ENCODE measurements at places on chromosomes 2 and 18.

GRCh38 chr2:85797921-85798320, 44.1 kb downstream of the ATOH8 start:
- no peak for DNase-seq

- no peak for DNase-seq
These were observed 98.4 kb upstream of the RNF152 start for GRCh38 chr18:61991201-61991600.

GRCh38 chr2:9556121-9556743, 602 bp upstream of the ADAM17 start:
- no peak for DNase-seq

- no peak for DNase-seq
These were observed 11.9 kb upstream of the APCDD1 start for GRCh38 chr18:10442551-10442971.

DNA sequence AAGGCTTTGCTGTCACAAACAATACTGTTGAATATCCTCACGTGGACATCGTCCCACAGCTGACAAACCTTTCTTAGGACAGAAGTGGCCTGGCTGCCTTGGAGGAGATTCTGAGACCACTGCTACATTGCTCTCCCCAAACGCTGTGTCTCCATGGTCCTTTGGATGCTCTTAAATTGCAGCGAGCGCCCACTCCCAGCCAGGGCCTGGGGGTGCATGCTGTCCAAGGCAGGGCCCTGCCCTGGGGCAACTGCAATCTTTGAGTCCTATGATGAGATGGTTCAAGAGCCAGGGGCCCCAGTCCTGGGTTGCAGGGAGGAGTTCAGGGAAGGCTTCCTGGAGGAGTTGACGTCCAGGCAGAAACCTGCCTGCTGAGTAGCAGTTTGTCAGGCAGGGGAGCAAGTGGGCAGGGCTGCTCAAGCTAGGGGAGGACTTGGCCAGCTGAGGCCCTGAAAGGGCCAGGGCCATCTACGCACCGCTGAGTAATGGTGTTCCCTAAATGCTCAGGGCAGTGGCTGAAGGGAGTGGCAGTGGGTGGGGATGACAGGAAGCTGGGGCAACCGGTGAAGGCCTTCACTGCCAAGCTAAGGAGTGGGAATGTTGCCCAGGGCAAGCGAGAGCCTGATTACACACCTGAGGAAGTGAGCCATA, 10.8 kb upstream of the SDC1 start:
- DNase-seq, result no peak

- DNase-seq, result no peak
These were observed 238.5 kb downstream of the ALPK2 start for GRCh38 chr18:58390399-58390798.

GRCh38 chr2:9328931-9329330, 94.4 kb downstream of the ITGB1BP1 start:
- no peak for DNase-seq

GRCh38 chr2:23658466-23658942, 268.4 kb downstream of the ATAD2B start:
- DNase-seq, result peak; percentile 43

DNA sequence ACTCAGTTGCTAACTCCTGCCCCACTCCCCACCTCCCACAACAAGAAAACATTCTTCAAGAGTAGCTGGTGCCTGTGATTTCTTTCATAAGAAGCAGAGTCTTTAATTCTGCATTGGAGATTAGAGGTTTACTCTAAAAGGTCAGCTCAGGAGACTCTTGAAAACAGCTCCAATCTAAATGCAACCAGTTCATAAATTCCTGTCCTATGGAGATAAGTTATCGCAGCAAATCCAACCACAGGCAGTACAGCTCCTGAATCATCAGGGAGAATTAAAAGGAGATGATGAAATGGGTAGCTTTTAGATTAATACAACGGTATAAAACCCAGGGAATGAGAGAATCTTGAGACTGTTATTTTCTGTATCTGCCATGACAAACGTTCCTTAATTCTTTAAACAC, 130.7 kb downstream of the SOCS6 start:
- DNase-seq, result no peak

GRCh38 chr2:172735582-172736423, at the start of gene RAPGEF4:
TSS of gene RAPGEF4 (plus strand) at chr2:172735845. CDS start at chr2:172735984, 139 bp downstream.
- no peak for DNase-seq

GRCh38 chr18:23032030-23032582, 99.0 kb downstream of the RBBP8 start:
- DNase-seq, result no peak

DNA sequence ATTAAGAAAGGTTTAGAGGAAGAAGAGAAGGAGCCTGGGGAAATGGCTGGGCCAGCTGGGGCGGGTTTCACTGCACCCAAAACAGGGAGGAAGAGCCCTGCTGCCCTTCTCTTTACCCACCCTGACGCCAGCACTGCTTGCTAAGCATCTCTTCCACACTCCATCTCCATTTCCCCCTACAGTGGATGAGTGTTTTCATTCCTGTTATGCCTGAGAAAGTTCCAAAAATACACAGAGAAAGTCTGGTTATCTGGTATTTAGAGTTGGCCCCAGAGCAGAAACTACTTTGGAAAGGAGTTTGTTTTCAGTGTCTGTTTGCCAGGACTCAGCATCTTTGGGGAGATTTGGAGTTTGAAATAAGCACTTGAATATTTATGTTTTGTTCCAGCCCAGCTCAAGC, 451.0 kb downstream of the SLC4A3 start:
- no peak for DNase-seq

- no peak for DNase-seq
These were observed 291.5 kb downstream of the SOX11 start for GRCh38 chr2:5983511-5984272.

DNA sequence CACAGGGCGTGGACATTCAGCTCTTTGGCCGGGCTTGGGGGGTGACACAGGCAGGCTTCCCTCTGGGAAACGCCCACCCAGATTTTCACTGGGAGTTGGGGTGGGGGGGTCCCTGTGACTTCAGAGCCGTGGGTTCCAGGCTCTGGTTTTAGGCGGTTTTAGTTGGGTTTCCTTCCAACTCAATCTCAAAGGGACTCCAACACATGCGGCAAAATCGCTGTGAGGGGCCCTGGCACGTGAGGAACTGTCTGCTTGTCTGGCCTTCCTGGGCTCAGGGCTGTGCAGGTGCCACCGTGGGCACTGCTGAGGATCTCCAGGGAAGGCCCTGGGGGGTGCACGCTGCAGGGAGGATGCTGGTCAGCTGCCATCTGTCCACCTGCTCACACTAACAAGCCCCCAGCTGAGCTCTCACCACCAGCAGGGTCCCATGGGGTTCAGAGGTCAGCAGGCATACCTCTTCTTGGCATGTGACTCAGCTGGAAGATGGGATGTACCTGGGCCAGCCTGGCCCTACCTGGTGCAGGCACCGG, 11.7 kb downstream of the HS6ST1 start:
- peak; percentile 11 for DNase-seq

GRCh38 chr2:65072181-65072970, 16.2 kb downstream of the CEP68 start:
- no peak for DNase-seq

- no peak for DNase-seq
These were observed 62.7 kb downstream of the MBP start for GRCh38 chr18:77069931-77070330.

DNA sequence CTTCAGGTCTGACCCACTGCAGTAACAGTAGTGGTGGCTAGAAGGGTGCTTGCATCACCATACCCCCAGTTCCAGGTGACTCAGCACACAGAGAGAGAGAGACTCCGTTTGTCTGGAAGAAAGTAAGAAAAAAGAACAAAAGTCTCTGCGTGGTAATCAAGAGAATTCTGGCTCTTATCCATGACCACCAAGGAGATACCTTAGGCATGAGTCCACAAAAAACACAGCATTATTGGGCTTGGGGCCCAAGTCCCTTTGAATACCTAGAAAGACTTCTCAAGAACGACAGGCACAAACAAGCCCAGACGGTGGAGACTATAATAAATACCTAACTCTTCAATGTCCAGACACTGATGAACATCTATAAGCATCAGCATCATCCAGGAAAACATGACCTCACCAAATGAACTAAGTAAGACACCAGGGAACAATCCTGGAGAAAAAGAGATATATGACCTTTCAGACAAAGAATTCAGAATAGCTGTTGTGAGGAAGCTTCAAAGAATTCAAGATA, 21.7 kb upstream of the BAZ2B start:
- DNase-seq, result no peak

DNA sequence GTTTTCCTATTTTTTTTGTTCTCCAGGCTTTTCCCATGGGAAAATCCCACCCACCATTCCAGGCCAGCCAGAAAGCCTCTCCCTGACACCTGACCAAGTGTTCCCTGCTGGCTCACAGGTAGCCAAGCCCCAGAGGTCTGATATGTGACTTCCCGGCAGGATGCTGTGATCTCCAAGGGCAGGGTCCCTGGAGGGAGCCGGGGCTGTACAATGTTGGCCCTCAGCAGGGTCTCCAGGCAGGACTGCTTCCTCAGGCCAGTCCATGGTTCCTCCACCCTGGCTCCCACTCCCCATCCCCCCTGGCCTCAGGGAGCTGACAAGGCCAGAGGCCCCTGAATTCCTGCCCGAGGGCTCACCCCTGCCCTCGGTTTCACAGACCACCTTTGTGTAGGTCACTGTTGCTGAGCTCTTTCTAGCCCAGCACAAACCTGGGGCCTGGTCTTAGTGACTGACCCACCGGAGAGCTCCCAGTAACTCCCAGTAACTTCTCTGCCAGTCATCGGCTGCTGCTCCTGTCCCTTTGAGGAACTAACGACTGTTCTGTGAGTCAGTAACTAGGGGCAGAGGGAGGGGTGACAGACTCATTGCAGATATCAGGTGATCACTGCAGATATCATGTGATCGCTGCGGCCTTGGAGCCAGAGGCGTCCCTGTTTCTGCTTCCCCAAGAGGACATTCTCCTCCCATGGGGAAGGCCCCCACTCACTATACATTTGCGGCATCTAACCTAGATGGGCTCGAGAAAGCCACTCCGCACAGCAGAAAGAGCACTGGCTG, 38.7 kb downstream of the SDC1 start:
- DNase-seq, result no peak

DNA sequence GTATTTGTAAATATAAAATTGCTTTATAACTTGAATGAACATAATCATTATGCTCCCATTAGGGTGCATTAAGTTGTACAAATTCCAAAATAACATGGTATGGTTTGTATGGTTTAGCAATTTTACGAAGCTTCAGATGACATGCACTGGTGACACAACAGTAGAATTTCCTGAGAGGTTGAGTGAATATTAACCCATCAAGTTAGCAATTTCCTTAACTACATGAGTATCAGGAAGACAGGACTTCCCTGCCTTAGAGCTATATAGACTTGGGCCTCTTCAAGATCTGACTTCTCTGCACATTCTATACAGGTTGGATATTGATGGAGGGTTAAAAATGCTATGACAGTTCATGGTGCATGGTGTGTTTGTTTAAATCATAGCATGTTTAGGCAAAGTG, 60.2 kb downstream of the ZC3H6 start:
- no peak for DNase-seq

DNA sequence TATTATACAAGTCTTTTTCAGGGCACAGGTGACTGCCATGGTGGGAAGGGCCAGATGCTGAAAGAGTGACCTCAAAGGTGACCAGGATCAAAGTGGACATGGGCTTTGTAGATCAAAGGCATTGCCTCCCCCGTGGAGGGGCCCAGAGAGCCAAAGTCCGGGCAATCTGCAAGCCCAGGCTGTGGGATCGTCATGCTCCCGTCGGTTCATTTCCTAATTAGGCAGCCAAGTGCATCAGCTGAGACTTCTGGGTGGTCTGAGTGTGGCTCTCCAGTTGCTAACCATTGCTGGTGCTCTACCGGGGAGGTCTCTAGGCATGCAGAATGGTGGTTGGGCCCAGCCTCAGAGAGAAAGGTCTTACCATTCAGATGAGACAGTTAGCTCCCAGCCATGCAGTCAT, 61.6 kb downstream of the TRIB2 start:
- DNase-seq, result no peak

GRCh38 chr2:149329489-149330126, 779 bp upstream of the LYPD6 start:
- peak; percentile 22 for DNase-seq

- DNase-seq, result no peak
These were observed 85.6 kb downstream of the SS18 start for GRCh38 chr18:26004832-26005231.

DNA sequence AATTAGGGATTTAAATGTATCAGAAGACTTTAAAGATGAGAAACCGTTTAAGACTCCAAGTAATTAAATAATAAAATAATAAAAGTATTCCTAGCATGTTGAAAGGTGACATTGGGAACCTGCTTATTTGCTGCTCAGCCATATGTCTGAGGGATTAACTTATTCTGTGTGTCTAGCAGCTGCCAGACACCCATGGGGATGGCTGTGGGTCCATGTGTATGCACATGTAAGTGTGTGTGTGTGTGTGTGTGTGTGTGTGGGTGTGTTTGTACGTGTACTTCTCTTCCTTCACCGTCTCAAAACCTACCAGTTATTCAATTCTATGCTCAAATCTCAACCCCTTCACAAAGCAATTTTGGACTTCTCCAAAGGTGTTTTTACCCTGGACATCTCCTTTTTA, 124.5 kb downstream of the SETBP1 start:
- DNase-seq, result no peak

DNA sequence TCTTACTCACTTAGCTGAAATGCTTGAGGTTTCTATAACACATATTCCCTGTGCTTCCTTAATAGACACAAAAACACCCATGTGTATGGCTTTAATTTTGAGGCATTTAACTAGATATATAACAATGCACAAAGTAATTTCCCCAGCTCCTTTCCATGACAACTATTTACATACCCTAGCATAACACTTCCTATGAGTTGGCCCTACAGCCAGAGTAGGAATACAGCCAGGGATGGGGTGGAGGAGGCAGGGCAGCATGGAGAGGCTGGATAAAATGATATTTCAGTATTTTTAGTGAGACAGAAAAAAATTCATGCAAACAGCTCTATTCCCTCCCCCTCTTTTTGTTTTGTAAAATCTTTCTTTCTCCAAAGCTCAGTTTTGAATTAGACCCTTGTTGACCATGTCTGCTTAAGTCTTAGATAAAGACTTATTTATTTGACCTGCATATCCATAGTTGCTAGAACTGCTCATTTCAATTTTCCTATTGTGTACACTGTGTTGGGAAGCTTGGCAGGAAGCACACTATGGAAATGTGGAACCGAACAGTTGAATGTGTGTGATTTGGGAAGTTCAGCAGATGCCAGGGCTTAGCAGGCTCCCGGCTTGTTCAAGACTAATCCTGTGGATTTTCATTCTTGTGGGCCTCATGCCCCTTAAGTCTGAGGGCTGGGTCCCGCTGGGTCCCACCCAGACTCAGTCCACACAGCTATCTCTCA, 11.2 kb upstream of the B3GNT2 start:
- DNase-seq, result no peak

DNA sequence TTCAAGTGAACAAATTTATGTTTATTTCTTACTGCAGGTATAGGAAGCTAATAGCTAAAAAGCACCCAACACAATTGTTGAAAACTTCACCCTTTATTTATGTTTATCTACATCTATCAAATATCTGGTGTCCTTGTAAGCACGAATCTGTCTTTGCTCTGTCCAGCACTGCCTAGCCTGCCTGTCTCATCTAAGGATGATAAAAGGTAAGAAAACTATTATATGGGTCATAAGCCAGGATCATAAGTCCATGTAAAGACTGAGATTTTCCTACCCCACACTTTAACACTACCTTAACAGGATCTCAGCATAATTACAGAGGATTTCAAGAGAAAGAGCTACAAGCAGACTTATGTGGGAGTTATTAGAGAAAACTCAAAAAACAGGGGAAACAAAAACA, 365.6 kb upstream of the TMEFF2 start:
- DNase-seq, result no peak

GRCh38 chr2:140586379-140586778, 1544.4 kb downstream of the LRP1B start:
- no peak for DNase-seq
